T1000 (cell line): ENCODE measurements at places on chromosomes 4 and X.
A peak's percentile ranks its signal among the peaks of the same experiment; 100 is the strongest.

GRCh38 chrX:148755111-148755510 lies 254.7 kb downstream of the AFF2 start:
- no peak for DNase-seq

- no peak for DNase-seq
Measured at GRCh38 chr4:78331965-78332364, 219.6 kb upstream of the ANXA3 start.

- DNase-seq = no peak
Measured at GRCh38 chrX:39472161-39472560, 625.6 kb downstream of the BCOR start.

- DNase-seq = no peak
Measured at GRCh38 chr4:90990284-90990683, 863.1 kb downstream of the CCSER1 start.

- DNase-seq = peak; percentile 4
Measured at GRCh38 chrX:85243761-85244449, at the start of the genes SATL1 and ZNF711. SATL1 (minus strand) TSS chrX:85243779; CDS start chrX:85108968, 134,811 bp downstream. ZNF711 (plus strand) TSS chrX:85243991; CDS start chrX:85247573, 3,582 bp downstream.

GRCh38 chrX:110180176-110180927 lies 137.5 kb downstream of the AMMECR1 start:
- DNase-seq = no peak

- no peak for DNase-seq
Measured at GRCh38 chr4:154731756-154732155, 12.0 kb upstream of the LRAT start.

- DNase-seq = no peak
Measured at GRCh38 chrX:16433021-16433420, 216.9 kb upstream of the S100G start.

DNA sequence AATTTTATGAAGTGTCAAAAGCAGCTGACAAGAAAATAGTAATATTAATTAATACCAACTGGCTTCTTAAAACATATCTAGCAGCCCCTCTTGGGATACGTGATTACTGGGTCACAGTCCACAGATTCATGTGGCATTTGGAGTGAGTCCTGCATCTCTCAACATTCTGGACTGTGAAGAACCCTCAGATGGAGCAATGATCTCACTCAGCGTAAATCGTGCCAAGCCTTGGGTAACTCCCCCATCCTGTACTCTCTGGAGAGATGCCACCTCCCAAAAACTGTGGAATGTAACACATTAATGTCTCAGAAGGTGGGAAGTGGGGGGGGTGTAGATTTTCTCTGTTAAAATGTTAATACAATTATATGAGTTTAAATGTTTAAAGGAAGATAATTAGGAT lies 118.2 kb upstream of the IQCM start:
- no peak for DNase-seq

- no peak for DNase-seq
Measured at GRCh38 chr4:18930487-18930886, 908.9 kb upstream of the LCORL start.

DNA sequence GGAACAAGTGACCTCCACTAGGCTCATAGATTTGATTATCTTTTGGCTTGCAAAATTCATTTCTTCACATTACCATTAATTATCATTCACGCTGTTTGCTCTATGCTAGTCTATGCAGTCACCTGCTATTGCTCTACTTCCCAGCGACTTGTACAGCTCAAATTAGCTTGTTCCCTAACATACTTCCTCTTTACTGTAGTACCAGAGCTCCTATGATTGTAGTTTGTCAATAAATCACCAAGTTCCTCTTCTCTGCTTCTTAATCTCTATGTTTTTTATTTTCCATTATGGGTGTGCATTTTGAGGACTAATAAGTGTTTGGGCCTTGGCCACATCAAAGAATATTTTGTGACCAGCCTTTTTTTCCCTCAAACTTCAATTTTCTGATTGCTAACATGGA lies 6.2 kb upstream of the GSPT2 start:
- no peak for DNase-seq

DNA sequence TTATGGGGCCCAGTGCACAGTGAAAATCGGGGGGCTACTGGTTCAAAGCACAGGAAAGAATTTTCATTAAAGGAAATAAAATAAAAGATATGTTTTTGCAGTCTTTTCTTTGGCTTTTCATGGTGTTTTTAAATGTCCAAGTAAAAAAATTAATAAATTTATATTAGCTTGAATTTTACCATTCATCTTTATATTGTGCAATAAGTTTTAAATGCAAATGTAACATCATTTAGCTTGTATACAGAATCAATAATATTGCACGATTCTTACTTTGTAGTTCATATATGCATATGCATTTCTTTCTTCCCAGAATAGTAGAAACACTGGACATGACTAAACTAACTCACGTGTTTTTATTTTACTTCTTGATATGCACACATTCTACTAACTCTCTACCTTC lies 31.0 kb downstream of the AREG start:
- no peak for DNase-seq

GRCh38 chr4:144817081-144817480 lies 171.1 kb downstream of the HHIP start:
- DNase-seq = no peak

DNA sequence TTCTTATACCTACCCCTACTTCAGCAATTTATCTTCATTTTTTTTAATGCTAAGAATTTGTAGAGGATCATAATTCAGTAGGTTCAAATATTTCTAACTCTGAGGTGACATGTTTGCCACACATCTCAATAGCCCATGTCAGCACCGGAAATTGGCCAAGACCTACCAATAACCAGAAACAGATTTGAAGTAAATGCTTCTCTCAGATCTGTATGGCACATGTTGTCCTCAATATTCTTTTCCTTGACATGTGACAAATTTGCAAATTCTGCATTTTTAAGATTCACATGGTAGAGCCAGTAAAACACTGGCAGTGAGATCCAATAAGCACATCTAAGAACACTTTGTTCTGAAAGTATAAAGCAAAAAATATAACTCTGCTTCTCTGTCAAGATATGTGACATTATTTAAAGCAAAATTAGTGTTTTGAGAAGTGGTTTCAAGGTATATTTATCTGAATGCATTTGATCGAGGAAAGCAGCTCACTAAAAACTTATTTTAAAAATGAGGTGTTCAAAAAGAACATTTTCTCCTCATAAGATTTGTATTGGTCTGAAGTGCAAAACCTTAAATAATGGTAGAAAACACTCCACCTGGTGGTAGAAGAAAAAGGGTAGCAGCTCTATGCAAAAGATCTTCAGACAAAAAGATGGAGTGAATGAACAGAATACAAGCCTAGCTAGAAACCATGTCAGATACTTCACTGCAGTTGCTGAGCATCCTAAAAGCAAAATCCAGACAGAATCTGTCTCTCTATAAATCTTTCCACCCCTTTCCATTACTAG lies 513.8 kb upstream of the FAM241A start:
- no peak for DNase-seq

- no peak for DNase-seq
Measured at GRCh38 chr4:9891740-9892139, 110.3 kb downstream of the DRD5 start.

GRCh38 chr4:81180916-81181315 lies 34.1 kb downstream of the PRKG2 start:
- no peak for DNase-seq

GRCh38 chr4:118898684-118899138 lies 10.1 kb downstream of the SYNPO2 start:
- no peak for DNase-seq

- DNase-seq = no peak
Measured at GRCh38 chr4:127047930-127048329, 584.8 kb upstream of the INTU start.

DNA sequence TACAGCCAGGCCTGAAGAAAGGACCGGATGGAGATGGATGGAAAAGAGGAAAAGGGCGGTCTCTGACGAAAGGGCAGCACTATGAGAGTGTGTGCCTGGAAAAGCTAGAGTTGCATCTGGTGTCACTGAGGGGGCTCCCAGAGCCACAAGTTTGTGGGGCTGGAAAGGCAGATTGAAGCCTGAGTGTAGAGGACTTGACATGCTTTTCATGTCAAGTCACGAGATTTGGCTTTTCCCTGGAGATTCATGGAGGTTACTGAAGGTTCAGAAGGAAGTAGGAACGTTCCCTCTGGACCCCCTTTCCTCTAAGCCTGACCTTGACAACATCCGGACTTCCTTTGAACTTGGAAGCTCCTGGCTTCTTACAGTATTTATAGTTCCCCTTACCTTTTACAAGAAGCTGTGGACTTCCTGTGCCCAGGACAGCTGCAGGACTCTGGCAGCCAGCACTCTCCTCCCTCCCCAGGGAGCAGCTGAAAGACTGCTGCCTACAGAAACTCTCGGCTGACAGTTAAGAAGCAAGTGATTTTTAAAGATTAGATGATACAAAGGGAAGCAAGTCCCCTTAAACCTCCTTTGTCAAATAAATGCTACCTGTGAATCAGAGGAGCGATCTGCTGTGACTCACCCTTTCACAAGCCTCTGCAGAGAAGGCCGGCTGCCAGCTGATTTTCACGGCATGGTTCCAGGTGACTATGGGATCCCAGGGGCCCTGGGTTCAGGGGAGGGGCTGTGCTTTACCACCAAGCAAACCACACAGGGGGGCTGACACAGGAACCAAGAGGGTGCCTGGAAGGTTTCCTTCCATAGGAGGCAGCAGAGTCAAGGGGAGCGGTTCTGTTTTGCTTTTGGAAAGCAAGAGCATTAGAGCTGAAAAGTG lies 72.9 kb upstream of the STIM2 start:
- DNase-seq = peak; percentile 92

DNA sequence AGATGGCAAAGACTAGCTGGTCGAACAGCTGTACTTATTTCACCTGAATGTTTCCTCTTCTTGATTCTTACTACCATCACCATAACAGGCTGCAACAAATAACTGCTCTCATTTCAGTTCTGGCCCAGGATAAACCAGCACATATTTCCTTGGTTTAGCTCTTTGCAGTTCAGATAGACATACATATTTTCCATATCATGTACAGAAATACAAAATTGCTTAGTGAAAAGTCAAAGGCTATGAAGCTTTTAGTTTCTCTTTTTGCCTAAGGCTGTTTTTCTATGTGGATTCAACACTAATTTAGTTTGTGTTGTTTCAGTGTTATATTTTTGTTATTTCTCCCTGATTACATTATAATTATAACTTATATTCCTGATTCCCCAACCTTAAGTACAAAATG lies 103.6 kb upstream of the BMP3 start:
- no peak for DNase-seq

DNA sequence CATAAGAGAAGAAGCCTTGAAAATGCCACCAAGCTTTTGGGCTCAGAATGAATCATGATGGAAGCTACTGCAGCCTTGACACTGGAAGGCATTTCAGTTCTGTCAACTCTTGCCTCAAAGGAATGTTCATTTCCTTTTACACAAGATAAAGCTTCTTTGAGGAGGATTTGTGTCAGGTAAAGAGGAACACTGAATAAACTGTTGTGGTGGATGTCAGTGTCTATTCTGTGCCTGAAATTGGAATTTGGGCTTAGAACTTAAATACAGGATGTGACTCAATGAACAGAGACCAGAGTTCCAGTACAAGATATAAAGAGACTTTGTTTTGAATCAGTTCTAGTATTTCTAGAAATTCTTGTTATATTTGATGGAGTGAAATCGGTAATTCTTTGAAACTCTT lies 313.2 kb downstream of the PACRGL start:
- no peak for DNase-seq

DNA sequence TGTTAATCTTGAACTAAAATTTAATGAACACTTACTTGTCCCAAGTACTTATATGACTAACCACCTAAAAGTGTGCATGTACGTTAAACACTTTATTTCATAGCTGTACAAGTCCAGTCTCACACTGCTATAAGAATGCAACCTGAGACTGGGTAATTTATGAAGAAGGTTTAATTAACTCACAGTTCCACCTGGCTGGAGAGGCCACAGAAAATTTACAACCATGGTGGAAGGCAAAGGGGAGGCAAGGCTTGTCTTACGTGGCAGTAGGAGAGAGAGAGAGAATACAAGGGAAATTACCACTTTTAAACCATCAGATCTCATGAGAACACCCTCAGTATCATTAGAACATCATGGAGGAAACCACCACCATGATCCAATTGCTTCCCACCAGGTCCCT lies 748.7 kb upstream of the HS3ST1 start:
- DNase-seq = no peak

- no peak for DNase-seq
Measured at GRCh38 chr4:1493540-1494287, 87.5 kb upstream of the NKX1-1 start.

- no peak for DNase-seq
Measured at GRCh38 chrX:131783555-131784308, 239.4 kb upstream of the STK26 start.

DNA sequence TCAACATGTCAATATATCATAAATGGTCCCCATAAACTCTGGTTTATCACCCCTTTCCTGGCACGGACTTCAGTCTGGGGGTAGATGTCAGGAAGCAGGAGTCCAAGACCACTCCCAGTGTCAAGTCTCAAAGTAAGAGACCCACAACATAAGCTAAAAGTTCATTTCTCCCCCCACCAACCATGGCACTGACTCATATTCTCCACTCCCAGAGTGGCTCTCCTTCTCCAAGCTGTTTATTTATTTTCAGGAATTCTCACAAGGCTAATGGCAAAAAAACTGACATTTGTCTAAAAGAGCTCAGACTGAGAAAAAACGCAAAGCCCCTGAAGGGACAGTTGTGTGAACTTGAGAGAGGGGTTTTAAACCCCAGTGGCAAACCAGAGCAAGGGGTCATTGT lies 217.0 kb downstream of the RAB28 start:
- DNase-seq = no peak

- peak; percentile 79 for DNase-seq
Measured at GRCh38 chrX:1468250-1468772, 15.6 kb upstream of the ASMTL start.

DNA sequence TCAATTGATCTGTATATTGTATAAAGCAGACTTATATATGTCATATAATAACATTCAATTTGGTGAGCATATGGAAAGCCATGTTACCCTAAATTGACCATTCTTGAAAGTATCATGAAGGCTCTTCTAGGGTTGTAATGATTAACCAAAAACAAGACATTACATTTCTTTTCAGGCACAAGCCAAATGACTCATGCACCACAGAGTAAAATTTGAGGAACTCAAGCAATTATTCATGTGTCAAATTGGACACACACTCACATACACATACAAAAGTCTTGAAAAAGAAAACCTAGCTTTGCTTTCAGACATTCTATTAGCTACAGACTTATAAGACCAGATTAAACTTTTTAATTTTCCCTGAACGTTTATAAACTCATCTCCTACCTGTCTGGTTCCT lies 146.5 kb upstream of the PCDH18 start:
- DNase-seq = no peak

GRCh38 chr4:103308248-103308561 lies 110.1 kb upstream of the CENPE start:
- no peak for DNase-seq

GRCh38 chr4:145034727-145035211 lies 63.2 kb downstream of the ANAPC10 start:
- no peak for DNase-seq
